ENCODE measurements at places on chromosomes 5 and 9.

- no peak for DNase-seq
These were observed 206.4 kb upstream of the CTNND2 start for GRCh38 chr5:12110629-12111028.

DNA sequence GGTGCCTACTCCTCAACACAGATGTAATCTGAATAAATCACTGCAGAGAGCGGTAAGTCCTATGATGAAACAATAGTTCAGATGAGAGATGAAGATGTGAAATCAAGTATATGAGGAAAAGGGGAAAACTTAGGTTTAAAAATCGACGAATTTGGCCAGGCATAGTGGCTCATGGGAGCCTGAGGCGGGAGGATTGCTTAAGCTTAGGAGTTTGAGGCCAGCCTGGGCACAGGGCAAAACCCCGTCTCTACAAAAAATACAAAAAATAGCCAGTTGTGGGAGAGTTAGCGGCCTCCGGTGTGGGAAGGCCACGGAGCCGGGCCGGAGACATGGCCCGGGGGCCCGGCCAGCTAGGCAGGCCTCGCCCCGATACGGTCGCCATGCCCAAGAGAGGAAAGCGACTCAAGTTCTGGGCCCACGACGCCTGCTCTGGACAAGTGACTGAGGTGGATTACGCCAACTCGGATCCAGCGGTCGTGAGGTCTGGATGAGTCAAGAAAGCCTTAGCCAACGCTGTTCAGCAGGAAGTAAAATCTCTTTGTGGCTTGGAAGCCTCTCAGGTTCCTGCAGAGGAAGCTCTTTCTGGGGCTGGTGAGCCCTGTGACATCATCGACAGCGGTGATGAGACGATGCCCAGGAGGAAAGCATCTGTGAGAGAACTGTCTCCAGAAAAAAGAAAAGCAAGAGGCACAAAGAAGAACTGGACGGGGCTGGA, 62.8 kb upstream of the SUB1 start:
- no peak for DNase-seq

DNA sequence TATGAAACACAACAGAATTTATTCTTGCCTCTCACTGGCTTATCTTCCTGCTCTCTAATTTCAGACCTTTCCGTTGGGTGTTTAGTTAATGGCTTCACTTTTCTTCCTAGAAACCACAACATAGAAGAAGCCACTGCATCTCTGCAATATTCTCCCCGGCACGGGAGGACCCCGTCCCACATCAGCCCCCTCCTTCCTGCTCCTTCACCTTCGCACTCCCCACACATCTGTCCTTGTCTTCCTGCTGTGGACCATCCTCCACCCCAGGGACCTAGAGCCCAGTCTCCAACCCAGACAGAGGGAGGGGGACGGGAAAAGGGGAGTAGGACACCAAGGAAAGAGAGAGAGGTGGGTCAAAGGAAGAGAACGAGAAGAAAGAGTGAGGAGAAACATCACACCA, 1.4 kb downstream of the OR2V1 start:
- no peak for DNase-seq

- DNase-seq, result no peak
These were observed 314.9 kb downstream of the MARCHF11 start for GRCh38 chr5:15864536-15865215.

DNA sequence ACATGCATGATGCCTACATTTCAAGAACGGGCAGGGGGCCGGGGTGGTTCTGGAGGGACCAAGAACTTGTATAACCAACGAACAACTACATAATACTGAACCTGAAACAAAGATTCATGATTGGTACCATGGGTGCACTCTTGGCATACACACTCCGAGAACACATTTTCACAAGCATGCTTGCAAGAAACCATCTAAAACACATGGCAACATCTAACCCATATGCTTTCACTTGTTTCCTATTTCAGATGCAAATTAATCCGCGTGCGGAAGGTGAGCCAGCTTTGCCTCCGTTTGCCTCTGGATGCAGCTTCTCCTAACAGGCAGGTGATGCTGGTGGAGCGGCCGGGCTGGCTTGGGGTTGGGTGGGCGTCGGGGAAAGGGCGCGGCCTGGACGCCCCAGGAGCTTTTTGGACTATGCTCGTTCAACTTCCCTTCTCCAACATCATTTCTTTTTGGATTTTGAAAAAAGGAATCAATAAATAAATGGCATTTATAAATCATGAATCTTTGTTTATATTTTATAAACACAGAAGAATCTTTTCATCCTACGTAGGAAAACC, 12.5 kb upstream of the SEC16A start:
- no peak for DNase-seq

- no peak for DNase-seq
These were observed 261.3 kb downstream of the CWC27 start for GRCh38 chr5:65030056-65030455.

DNA sequence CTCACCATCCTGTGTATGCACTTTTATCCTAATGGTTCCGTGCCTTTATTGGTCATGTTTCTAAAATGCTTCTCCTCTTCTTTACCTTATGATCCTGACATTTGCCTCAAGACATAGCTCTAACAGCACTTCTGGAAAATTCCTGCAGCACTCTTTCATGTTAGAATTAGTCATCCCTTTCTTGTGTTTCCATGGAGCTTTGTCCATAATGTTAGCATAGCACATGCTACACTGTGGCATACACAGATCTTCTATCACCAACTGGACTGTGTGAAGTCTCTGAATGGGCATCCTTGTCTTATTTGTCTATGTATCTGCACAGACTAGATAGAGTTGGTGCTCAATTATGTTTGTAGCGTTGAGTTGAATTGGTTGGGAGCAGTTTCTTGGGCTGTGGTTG, 2.0 kb downstream of the SCGB3A2 start:
- no peak for DNase-seq

DNA sequence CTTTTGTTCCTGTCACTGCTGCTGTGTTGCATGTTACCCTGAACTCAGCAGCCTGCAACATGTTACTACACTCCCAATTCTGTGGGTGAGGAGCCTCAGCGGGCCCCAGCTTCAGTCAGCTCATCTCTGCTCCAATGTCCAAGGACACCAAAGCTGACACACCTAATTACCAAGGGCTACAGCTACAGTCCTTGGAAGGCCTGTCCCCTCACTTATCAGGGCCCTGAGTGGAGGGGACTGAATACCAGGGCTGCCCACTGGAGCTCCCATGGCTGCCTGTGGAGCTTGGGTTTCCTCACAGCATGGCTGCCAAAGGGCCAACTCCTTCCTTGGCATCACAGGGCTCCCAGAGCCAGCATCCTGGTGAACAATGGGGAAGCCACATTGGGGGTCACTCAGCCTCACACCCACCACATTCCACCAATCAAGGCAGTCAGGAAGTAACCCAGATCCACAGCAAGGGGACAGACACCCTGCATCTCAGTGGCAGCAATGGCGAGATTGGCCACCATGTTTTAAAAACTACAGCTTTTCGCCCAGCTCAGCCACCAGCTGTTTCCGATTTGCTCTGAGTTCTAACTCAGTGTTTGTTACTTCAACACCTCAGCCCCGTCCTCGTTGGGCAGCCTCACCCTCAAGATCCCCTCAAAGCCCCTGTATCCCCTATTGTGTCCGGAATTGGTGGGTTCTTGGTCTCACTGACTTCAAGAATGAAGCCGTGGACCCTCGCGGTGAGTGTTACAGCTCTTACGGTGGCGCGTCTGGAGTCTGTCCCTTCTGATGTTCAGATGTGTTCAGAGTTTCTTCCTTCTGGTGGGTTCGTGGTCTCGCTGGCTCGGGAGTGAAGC, 18.9 kb downstream of the SEMA4D start:
- no peak for DNase-seq

DNA sequence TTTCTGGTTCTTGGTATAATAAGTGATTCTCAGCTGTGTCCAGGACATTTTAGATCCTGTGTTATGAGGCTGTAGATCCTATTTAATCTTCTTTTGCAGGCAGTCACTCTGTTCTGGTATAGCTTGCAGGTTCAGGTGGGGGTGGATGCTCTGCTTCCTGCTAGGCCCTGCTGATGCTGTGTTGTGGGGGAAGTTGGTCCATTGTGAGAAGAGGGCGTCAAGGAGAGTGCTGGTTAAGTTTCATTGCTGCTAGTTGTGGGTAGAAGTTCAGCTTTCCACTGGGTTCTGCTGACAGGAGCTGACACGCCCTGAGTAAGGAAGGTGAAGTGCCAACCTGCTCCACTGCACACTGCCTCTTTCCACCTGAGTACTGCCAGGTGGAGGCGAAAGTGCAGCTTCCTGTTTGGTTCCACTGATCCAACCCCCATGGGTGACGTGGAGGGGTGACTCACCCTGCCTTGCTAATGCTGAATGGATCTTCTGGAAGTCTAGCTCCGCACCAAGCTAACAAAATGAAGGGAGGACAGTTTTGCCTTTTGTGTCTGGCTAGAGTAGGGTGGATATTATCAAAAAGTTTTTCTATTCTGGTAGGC, 16.3 kb downstream of the NMRK1 start:
- peak; percentile 33 for DNase-seq

DNA sequence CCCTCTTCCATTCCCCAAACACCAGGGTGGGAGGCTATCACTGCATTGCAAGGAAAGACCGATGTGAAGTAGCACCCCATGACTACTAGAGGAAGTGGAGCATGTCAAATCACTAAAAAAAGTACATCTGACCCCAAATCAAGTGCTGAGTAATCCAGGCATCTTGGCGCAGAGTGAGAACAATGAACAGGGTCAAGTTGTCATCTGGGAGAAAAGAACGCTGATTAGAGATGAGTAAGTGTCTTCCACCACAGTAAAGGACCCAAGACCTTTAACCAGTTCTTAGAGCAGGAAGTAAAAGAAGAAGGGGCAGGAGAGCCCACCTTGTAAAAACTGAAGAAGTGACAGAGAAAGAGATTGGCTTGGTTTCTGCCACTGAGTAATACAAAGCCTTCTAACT, 75.0 kb upstream of the RAD23B start:
- DNase-seq, result no peak

DNA sequence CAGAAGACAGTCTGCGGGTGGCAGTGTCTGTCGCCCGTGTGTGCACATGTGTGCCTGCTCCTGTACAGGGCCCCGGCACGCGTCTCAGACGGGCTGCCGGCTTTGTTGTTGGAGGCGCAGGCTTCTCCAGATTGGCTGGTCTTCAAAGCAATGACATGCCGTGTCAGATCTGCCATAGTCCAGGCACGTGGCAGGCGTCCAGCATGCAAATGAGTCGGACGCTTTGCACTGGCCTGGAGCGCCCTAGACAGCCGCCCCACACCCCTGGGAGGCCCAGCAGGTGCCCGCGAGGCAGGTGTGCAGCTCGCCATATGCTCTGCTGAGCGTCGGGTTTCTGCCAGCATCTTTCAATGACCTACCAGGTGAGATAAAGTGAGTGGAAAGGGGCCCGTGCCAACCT, 71.5 kb downstream of the GADD45G start:
- no peak for DNase-seq

DNA sequence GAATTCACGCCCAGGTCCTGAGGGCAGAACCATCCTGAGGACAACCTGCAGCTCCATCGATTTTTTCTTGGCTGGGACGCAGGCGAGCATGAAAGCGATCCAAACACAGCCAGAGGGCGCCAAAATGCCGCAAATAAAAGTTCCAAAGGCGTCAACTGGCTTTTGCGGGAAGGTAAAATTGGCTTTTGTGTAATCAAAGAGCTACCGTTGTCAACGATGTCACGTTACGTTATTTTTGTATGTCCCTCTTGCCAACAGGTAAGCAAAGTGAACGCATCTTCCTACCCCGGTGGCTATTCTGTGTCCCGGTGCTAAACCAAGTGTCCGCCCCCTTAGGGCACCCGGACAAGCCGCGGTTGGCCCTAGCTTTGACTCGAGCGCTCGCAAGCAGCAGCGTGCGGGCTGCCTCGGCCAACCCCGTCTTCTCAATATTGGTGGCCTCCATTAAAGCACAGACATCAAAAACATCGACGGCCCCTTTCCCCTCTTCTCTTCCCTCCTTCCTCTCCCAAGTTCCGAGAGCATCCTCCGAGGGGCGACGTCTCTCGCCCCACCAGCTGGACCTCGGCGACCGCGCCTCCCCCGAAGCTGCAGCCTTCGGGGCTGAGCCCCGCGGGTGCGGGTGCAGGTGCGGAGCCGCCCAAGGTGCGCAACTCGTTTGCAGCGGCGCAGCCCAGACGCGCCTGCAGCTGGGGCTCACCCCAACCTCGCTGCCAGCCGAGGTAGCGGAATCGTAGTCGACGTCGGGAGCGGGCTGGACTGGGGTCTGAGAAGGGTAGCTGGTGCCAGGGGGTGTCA, 1.1 kb upstream of the BASP1 start:
- no peak for DNase-seq

GRCh38 chr9:129054163-129054851, 17.9 kb downstream of the MIGA2 start:
- no peak for DNase-seq

DNA sequence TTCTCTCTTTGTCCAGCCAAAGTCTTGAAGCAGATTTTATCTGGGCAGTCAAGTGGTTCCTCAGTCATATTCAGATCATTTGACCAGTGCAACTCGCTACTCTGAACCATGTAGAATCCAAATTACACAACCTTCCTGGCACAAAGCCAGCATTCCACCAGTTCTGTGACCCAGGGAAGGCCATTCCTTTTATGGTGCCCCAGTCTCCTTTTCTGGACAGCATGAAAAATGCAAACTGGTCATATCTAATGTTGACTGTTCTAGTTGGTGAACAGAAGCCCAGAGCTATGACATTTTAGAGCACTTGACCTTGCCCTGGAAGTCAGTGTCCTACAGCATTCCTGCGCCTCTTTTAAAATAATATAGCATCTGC, 364.6 kb downstream of the BRINP1 start:
- no peak for DNase-seq

DNA sequence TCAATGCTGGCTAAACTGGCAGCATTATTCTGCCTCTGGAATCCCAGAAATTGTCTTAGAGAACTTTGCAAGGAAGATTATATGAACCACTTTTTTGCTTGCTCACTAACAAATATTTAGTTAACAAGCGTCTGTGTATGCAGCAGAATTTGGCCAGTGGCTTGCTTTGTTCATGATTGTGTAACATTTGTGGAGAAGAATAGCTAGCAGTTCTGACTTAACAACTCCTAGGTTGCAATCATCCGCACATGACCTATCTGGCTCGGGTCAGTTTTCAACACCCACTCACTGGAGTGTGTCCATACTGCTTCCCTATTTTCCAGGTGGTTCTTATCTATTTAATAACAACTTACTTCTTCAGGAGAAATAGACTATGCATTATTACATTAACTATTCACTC, 98.5 kb downstream of the SNX18 start:
- no peak for DNase-seq

DNA sequence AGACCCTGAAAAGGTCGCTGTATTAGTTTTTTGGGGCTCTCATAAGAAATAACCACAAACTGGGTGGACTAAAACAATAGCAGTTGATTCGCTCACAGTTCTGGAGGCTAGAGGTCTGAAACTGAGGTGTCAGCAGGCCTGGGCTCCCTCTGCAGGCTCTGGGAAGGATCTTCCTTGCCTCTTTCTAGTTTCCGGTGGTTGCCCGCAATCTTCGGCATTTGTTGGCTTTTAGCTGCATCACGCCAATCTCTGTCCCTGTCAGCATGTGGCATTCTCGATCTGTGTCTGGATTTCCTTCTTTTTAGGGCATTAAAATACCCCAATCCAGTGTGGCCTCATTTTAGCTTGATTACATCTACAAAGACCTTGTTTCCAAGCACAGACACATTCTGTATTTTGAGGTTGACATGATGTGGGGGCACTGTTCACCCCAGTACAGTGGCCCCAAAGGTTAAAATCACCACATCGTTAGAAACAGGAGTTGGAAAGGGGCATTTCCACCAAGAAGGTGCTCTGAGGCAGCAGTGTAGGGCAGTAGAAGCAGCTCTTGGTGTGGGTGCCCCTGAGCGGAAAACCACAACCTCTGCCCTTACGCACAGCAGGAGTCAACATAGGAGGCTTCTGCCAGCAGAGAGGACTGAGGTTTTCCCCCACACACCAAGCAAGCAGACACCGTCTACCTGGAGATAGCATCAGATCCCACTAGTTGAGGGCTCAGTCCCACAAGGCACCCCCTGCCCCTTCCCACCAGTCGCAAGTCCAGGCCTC, 13.5 kb downstream of the ZNF79 start:
- no peak for DNase-seq

- DNase-seq, result no peak
These were observed 12.5 kb downstream of the GDF9 start for GRCh38 chr5:132853790-132854189.
